ENCODE measurements at places on chromosomes 5 and 9.

GRCh38 chr5:178285399-178286225 is 53.0 kb upstream of the PHYKPL start:
- DNase-seq, result no peak

- no peak for DNase-seq
These were observed 281.3 kb upstream of the IRX4 start for GRCh38 chr5:2163940-2164490.

DNA sequence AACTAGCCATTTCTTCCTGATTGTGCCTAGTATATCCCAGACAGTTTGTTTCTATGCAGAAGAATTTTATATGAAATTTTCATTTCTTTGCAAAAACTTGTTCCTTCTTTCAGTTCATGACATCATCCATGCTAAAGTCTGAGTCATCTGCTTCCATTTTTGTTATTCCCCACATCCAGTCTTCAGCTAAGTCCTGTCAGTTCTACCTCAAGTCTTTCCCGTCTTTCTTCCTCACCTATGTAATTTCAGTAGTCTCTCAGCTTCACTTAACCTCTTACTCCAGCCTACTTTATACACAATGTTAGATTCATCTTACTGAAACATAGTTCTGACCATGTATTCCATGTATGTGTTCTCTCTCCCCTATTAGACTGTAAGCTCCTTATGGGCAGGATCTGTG is 39.1 kb downstream of the G3BP1 start:
- DNase-seq, result no peak

DNA sequence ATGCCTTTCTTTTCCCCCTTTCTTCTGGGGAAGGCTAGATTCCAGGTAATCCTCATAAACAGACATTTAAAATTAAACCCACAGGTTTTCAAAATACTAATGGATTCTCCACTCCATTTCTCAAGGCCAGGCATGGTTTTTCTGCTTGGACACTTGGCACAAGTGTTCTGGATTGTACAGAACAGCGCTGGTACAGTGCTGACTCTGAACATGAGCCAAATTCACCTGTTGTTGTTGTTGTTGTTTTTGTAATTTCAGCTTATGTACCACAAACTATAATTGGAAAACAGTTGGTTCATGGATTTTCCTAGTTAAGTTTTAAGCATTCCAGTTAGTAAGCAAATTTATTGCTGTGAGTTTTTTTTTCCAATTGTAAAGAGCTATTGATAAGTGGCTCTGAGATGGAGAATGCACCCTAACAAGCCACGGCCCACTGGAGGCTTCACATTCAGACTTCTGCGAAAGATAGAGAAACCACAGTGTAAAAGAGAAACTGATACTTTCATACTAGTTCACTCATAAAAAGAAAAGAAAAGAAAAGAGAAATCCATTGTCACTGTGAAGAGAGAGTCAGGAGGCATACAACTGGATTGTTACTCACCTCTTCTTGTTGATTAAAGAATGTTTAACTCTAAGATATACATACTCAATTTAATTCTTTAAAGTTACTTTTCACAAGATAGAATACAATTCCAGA is 16.2 kb upstream of the ITGA1 start:
- DNase-seq, result no peak

DNA sequence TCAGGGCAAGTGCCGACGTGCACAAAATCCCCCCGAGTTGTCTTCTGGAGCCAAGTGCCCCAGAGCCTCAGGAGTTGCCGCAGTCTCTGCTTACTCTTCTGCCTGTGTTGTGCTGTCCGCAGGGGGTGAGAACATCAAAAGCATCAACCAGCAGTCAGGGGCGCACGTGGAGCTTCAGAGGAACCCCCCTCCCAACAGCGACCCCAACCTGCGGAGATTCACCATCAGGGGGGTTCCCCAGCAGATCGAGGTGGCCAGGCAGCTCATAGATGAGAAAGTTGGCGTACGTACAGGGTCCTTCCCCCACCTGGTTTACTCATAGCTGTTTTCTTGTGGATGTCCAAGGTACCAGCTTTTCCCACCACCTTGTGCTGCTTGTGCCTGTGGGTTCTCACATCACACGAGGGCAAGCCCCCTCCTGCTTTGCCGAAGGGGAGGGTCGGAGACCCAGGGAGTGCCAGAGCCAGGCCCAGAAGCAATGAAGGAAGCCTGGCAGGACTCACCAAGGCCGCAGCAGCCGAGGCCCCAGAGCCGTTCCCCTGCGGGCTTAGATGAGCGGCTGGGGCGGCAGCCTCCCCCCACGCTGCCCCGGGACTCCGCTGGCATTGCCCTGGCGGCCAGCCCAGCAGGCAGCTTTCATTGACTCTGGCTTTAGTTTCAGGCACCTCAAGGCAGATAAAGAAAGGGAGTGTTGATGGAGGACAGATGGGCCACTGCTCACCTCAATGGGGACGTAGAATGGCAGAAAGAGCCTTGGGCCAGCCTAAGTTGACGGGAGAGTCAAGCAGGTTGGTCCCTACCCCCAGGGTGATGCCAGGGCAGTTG is 33.7 kb upstream of the PRDM12 start:
- no peak for DNase-seq

GRCh38 chr9:2934883-2935282 is 91.0 kb upstream of the PUM3 start:
- DNase-seq, result no peak

GRCh38 chr9:1996156-1996555 is 19.0 kb upstream of the SMARCA2 start:
- DNase-seq, result no peak

DNA sequence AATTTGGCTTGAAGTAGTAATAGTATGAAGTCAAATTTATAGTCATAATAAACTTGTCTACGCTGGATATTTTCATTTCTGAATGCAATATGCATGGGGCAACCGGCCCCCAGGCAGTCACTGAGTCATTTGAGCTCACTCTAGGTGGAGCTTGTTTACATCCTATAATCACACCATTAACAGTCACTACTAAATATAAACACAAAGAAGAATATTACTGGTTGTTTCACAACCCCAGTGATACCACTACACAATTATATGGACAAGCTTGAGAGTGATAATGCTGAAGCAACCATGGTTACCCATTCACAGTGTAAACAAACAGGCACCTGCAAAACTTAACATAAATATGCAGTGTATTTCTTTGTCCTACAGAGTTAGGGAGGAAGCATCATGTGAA is 68.7 kb downstream of the MARCHF3 start:
- DNase-seq, result no peak

- DNase-seq, result no peak
These were observed 152.6 kb upstream of the IQGAP2 start for GRCh38 chr5:76250463-76250862.

DNA sequence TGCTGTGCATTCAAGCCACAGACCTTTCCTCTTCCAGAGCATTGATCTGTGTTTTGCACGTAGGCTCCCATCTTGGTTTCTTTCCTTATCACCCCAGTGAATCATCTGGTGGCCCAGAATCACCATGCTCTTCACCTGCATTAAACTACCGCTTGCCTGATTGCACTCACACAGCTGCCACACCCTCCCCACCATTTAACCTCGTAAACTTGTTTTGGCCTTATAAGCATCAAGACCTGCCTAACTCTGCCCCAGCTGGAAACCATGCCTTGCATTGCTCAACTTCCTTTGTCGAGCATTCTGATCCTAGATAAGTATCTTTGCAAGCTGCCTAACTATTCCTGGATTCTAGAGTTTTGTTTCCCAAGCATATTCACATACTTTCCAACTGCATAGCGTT is 369.6 kb upstream of the SEMA6A start:
- DNase-seq, result no peak

DNA sequence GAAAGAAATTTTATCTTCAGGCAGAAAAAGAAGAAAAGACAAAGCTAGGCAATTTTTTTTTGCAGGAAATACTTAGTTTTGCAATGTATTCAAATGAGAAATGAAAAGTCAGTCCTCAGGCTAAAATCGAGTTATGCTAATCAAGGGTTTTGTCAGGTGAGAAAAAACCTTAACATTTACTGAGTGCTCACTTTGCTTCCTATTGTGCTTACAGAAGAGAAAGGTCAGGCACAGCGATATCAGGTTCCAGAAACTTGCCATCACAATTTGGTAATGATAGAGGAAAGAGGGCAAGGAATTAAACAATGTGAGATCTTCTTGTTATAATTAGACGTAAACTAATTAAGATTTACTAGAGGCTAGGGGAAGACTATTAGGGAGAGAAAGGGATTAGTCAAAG is 431.7 kb upstream of the CTNND2 start:
- no peak for DNase-seq

DNA sequence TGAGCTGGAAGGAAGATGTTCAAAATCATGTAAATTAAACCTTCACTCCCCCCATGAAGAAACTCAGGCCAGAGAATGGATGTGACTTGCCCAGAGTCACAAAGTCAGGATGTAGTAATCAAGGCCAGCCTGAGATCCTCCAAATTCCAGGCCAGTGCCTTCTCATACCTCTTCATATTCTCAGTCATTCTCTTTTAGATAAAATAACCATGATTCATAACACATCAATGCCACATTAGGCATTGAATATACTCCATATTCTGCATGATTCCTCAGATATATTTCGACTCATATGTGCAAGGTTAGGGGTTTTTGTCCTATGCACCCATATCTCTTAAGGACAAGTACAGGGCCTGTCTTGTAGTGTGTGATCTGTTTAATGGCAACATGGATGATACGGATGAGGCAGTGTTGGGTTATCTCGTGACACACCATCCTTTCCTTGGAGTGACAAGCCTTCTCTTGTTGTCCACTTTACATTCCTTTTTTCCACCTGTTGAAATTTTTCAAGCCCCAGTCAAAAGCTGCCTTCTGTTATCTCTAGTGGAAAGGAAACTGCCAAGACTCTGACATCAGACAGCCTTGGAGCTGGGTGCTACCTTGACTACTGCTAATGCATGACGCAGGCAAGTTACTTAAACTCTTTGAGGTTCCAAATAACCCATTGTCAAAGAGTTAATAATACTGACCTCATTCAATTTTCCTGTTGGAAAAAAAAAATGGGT is 227.5 kb upstream of the NR4A3 start:
- no peak for DNase-seq

- no peak for DNase-seq
These were observed 1.3 kb upstream of the ITGA2 start for GRCh38 chr5:52987711-52988331.

DNA sequence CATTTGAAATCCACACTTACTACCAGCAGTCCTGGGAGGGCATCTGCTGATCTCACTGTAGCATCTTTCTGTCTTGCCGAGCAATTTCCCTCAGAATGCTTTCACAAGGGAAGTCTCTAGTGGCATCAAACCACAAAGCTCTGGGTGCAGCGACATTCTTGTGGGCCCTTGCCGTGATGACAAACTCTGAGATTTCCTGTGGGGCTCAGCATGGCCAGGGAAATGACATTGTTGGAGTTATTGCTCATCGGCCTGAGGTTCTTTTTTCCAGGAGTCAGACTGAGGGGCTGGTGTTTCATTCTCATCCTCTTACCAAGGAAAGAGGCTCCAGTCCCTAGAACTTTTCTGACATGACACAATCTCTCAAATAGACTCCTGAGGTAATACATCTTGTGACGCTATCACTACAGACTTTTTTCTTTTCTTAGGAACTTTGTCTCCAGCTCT is 51.4 kb downstream of the PFDN1 start:
- DNase-seq, result no peak

GRCh38 chr9:127277099-127277498 is 12.5 kb downstream of the GARNL3 start:
- no peak for DNase-seq

DNA sequence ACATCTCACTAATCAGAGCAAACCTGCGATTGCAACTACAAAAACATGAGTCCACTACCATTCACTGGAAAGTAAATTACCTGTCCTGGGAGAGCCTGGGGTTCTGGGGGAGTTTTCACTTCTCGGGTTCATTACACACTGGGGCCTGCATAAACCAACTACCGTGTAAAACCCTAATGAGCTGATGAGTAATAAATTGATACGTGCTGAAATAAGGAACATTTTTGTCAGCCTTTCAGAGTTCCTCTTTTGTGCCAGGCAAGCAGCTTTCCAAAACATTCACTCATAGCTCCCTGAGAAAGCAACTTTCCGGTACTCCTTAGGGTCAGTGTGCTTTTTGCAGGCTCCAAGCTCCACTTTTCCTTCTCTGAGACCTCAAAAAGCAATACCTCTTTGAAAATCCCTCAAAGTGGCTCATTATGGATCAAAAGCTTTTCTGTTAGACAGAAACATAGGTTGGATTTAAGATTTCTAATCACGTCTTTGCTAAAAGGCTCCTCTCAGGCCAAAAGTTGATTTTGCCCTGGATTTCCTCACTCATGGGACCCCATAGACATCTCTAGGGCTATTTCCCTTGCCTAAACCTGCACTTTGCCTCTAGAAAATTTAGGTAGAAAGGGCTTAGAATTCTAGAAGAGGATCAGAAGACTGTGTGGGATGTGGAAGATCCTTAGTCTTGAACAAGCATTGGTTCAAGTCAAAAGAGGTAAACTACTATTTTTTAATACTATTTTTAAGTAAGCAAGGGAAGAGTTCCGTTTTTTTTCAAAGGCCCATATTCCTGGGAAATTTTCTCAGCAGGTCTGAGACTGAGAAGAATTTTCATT is 74.8 kb downstream of the ST8SIA4 start:
- DNase-seq, result no peak

DNA sequence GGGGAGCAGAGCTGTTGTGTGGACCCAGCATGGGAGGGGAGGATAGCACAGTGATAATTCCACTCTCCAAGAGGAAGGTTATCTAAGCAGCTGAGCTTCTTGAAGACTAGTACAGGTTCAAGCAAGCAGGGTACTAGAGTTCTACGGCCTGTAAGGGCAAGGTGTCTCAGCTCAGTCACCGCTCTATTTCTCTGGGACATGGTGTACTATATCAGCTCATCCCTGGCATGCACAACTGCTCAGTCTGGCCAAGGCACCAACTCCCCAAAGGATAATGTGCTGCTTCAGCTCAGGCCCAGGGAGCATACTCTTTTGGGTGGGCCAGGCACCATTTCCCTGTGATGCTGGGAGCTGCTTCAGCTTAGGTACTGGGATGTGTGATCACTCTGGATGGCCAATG is 69.8 kb downstream of the RNF130 start:
- no peak for DNase-seq

GRCh38 chr9:72579880-72580550 is 58.6 kb downstream of the TMC1 start:
- no peak for DNase-seq

DNA sequence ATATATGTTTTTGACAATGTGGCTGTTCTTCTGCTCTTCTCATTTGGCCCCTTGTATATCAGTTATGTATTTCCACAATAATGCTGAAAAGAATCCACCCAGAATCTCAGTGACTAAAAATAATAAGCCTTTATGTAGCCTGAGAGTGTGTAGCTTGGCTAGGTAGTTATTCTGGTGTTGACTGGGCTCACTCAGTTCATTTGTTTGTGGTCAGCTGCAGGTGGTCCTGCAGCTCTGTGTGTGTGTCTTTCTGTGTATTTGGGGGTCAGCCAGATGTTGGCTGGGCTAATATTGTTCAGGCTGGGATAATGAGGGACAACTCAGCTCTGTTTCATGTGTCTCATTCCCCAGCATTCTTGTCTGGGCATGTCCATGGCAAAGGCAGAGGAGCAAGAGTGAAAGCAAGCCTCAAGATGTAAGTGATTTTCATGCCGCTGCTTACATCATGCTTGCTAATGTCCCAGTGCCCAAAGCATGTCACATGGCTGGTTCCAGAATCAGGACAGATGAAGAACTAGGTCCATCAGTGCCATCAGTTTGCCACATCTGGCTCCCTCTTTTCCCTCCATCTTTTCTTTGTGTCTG is 162.8 kb downstream of the KCTD16 start:
- no peak for DNase-seq

GRCh38 chr5:14386884-14387624 is 194.5 kb upstream of the OTULINL start:
- no peak for DNase-seq

GRCh38 chr9:133113949-133114885 is 6.8 kb downstream of the RALGDS start:
- DNase-seq, result no peak

Data from activated T-cell treated with anti-CD3 and anti-CD28 coated beads for 1 hour (primary cell).